Activated CD4-positive, alpha-beta T cell treated with anti-CD3 and anti-CD28 coated beads, Interleukin-2, amount 10 ng/mL, durations not matched to agents 7 days and 5 days (primary cell): ENCODE measurements at places on chromosomes 5 and 9. TPM values are rescaled to one million over a fixed set of nuclear protein-coding genes. Genes with fewer than 3 reads are reported as not detected.

DNA sequence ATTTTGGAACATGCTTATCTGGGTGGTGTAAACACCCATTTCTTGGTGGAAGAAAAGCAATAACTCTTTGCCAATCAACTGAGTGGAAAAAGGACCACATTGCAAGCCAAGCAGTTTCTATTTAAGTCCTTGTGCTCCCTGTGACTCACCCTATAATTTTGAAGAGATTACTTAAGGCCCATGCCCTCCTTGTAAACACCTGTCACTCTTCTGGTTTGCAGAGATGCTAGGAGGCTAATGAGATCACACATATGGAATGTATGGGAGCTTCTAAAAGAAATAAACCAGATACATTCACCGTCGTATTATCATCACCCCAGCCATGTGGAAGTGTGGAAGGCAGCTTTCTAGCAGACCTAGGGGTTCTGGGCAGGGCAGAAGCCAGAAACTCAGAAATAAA is 337.1 kb downstream of the GADD45G start:
- DNase-seq = no peak

DNA sequence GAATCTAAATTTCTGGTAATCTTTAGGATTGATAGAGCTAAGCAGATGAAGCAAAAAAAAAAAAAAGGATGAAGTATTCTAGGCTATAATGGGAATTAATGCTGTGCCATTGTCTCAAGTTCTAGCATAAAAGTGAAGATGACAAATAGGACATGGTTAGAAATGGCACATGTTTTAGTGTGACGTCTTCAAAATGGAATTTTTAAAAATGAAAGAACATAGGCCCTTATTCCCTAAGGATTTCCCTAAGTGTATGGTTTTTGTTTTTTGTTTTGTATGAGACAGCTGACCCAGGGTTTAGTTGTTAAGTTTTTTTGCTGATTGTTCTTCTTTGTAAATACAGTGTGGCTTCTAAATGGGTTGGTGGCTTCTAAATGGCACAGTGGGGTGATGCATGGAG is 7.1 kb downstream of the TLE4 start:
- no peak for DNase-seq

- DNase-seq = no peak
Observed at GRCh38 chr5:160657622-160658458, 194.2 kb downstream of the ATP10B start.

DNA sequence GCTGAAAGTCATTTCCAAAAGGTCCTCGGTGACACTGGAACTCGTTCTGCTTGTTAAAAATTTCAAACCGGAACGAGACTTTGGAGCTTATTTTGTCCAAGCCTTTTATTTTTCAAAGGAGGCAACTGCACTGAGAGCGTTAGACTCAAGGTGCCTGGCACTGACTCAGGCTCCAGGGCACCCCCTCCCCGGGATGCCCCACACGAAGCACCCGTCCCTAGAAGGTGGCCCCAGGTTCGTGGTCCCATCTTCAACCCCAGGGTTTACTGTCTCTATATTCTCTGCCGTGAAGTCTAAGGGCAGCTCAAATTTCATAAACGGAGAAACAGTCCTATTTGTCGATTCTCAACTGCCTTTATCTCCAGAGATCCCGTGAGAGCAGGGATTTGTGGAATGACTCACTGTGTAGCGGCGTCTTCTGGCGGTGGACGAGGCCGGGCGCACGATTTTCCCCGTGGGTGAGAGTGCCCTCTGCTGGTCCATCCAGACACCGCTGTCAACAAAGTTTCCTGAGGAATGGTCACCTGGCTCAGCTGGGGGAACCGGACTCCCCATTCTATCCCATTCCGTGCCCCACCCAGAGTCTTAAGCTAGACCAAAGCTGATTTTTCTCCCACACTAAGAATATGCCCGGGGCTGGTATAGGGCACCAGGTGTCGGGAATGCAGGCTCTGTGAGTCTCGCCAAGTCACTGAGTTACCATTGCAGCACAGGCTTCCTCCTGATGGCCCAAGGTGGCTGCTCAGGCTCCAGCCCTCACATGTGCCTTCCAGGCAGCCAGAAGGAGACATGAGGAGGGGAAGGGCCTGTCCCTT is 27.1 kb upstream of the SLC6A19 start:
- peak; percentile 41 for DNase-seq

GRCh38 chr9:16335788-16336580 is 534.5 kb downstream of the BNC2 start:
- DNase-seq = no peak

GRCh38 chr9:91395106-91395552 is 28.5 kb downstream of the NFIL3 start:
- no peak for DNase-seq

DNA sequence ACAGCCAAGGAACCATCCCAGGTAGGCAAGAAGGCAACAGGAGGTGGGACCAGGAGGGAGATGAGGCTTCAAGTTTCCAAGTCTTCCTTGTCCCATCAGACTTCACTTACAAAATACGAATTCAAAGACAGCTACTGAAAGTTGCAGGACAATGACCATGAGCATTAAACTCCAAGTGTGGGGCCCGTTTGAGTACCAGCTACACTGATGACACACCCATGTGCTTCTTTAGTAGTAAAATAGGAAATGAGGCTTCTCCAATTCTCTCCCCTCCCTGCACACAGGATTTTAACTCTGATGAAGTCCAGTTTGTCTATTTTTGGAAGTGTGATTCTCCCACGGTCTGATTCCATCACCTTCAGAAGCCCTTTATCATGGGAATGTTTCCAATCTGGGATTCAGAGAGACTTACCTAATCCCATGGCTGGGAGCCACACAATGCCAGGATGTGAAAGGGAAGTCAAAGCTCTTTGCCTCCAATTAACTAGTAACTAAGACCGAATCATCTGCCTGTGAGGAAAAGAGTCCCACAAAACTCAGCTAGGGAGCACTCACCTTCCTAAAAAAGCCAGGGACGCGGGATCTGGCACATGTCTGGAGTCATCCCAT is 222.8 kb upstream of the MSX2 start:
- no peak for DNase-seq

DNA sequence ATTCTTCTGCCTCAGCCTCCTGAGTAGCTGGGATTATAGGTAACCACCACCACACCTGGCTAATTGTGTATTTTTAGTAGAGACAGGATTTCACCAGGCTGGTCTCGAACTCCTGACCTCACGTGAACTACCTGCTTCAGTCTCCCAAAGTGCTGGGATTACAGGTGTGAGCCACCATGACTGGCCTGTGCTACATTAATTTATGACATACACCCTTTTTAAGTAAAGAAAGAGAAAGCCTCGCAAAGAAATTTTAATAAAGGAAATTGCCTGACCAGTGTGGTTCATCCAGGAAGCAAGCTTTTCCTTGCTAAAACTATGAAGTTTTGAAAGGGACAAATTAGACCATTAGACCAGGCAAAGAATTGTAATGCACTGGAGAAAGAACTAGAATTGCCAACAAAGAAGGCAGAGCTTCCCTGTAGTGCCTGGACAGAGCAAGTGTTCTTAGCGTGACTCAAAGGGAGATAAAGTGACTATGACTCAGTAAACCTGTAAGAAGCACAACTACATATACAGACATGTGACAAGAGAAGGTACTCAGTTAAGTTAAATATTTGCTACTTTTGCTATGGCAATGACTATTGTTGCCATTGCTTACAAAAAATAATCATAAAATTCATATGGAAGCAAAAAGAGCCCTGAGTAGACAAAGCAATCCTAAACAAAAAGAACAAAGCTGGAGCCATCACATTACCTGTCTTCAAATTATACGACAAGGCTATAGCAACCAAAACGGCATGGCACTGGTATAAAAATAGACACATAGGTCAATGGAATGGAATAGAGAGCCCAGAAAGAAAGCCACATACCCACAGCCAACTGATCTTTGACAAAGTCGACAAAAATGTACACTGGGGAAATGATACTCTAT is 54.6 kb downstream of the FYB1 start:
- DNase-seq = no peak

DNA sequence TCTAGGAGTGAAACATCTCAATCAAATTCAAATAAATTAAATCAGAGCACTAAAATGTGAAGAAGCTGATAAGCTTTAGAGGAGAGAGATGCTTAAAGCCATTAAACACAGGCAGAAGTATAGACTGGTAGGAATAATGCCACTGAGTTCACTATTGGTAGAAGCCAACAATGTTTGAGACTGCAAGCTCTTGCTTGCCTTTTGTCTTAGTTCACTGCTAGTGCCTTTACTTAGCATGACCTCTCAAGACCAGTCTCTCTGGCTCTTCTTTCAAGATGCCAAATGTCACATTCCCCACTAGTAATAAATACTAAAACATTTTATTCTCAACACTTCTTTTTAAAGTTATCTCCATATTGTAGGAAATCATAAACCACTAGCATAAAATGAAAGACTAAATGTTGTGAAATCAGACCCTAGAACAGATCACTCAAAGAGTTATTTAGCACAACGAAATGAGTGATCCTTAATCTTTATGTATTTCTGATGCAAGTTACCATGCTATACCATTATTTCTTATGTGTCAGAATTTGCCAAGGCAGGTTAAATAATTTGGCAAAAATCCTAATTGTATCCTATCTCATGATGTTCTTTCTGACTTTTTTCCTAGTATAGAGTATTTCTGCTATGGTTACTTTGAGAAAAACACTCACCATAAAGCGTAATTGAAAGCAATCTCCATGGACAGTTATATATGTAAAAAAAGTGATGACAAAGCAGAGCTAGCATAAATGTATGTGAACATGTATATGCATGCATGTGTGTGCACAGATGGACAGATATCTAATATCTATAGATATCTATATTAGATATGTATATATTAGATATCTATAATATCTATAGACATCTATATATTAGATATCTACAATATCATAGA is 57.5 kb downstream of the PJA2 start:
- no peak for DNase-seq

DNA sequence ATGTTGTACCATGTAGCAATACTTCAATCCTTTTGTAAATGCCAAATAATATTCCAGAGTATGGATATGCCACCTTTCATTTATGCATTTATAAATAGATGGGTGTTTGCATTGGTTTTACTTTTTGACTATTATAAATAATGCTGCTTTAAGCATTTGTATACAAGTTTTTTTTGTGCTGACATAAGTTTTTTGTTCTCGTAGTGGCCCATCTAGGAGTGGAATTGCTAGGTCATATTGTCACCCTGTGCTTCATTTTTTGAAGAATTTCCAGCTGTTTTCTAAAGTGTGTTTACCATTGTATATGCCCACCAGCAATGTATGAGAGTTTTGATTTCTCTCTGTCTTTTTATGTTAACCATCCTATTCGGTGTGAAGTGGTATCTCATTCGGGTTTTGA is 6.9 kb downstream of the ADGRV1 start:
- DNase-seq = no peak

The ZNF79 gene
- total RNA-seq = 13.2 TPM

The PDCD1LG2 gene
- 2.2 TPM for total RNA-seq

The ICE1 gene
- 29.5 TPM for total RNA-seq

- no peak for DNase-seq
Observed at GRCh38 chr5:171268700-171269620, 40.1 kb upstream of the TLX3 start.

The MLANA gene
- not detected for total RNA-seq

The PRRX2 gene
- total RNA-seq = not detected

DNA sequence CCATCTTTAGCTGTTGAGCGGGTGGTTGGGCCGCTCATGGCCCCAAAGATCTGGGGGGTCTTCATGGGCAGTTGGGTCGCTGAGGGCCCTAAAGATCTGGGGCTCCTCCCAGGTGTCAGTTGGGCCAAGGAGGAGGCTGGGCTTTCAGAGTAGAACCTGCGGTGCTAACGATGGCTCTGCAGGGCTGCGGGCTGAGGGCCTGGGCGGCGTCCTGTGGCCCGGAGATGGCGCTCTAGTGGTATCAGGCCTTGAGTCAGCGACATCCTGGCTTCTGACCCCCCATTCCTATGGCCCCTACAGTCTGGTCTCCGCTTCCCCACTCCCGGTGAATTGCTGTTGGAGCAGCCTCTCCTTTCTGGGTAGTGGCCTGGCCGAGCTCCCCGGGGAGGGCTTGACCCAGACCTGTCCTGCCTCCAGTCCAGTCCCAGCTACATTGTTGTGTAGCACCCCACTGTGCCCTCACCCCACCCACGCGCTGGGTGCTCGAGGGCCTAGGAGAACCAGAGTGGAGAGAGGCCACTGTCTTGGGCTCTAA is 640 bp downstream of the C5orf58 start:
- DNase-seq = no peak

DNA sequence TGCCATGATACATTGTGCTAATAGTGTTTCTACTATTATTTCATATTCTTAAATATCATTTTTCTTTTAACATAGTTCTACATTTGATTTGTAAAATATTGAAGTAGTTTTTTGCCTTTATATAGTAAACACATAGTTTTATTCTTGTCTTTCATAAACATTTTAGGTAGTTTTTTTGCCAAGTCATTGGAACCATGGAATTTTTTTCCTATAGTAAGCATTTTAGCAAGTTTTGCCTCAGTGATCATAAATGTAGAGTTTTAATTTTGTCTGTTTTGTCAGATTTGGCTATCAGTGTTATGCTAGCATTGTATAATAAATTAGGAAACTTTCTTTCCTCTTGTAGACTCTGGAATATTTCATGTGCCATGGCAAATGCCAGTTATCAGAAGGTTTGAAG is 137.1 kb upstream of the LPAR1 start:
- no peak for DNase-seq

- DNase-seq = no peak
Observed at GRCh38 chr9:117315236-117315635, 99.6 kb downstream of the ASTN2 start.

GRCh38 chr9:21455320-21455719 is 15.1 kb downstream of the IFNA1 start:
- peak; percentile 34 for DNase-seq

DNA sequence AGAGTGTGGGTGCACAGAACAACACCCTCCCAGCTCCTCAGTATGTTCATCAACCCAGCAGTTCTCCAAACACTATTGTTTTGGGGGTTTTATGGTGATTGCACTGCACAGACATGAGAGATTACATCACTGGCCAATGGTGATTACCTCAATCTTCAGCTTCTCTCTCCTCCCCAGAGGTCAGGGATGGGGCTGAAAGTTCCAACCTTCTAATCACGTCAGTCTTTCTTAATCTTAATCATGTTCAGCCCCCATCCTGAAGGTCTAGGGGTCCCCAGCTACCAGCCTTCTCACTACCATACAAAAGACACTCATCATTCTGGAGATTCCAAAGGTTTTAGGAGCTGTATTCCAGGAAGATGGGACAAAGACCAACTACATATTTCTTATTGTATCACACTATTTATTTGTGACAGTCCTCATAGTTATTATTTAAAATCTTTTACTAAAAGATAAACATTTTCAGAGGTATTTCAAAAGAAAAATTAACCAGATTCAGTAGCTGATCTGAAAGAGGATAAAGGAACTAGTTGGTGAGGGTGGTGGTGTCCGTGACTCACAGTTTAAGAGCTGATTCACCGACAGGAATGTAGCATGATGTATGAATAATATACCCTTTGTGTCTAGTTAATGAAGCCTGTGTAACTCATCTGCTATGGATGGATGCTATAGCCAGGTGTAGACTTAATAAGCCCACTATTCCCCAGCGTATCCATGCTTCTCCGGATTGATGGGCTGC is 35.6 kb downstream of the RASEF start:
- DNase-seq = no peak

GRCh38 chr9:127976498-127976897 is 4.3 kb downstream of the EEIG1 start:
- no peak for DNase-seq

The AK8 gene
- total RNA-seq = not detected

GRCh38 chr5:119178435-119178834 is 107.5 kb downstream of the DMXL1 start:
- DNase-seq = no peak
